Forelimb muscle (tissue), 1 donor: ENCODE measurements at places on chromosomes 2 and 18. TPM values are rescaled to one million over a fixed set of nuclear protein-coding genes. Genes with fewer than 3 reads are reported as not detected.

- DNase-seq: no peak
These were observed 38.7 kb downstream of the MCFD2 start for GRCh38 chr2:46876741-46877384.

- DNase-seq: no peak
These were observed 41.1 kb upstream of the GALNT5 start for GRCh38 chr2:157216286-157216965.

DNA sequence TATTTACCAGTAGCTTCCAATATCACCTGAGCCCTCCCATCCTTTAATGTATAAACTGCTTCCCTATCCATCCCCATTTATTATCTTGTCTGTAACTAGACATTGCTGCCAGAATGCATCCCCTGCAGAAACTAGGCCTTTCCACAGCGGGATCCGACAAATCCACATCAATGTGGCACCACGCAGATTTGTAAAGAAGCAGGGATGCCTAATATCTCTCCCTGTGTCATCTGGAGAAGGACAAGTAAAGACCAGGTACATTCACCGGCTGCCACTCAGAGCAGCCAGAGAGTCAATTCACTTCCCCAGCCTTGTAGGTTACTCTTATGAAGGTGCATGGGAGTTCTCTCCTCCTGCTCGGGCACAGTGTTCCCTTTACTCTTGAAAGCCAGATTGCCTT lies 98.8 kb upstream of the MAP3K20 start:
- DNase-seq: no peak

GRCh38 chr2:71922499-71923142 lies 225.0 kb downstream of the CYP26B1 start:
- no peak for DNase-seq

- no peak for DNase-seq
These were observed 2.5 kb downstream of the TLK1 start for GRCh38 chr2:171158036-171158789.

- no peak for DNase-seq
These were observed 109.3 kb upstream of the ATL2 start for GRCh38 chr2:38486213-38487026.

DNA sequence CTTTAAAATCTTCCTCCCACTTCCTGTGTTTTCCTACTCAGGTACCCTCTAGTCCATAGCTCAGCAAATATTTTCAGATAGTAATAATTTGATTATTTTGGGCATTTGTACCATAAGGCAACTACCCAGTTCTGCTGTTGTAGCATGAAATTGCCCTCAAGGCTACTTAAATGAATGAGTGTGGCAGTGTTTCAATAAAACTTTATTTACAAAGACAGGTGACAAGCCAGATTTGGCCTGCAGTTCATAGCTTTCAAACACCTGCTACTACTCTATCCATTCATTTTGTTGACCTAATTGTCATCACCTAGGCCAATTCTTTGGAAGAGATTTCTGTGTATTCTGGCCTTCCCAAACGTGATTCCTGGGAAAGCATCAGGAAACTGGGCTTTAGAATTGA lies 28.9 kb downstream of the NYAP2 start:
- DNase-seq: no peak

- DNase-seq: no peak
These were observed 254.6 kb downstream of the RND3 start for GRCh38 chr2:150232871-150233270.

DNA sequence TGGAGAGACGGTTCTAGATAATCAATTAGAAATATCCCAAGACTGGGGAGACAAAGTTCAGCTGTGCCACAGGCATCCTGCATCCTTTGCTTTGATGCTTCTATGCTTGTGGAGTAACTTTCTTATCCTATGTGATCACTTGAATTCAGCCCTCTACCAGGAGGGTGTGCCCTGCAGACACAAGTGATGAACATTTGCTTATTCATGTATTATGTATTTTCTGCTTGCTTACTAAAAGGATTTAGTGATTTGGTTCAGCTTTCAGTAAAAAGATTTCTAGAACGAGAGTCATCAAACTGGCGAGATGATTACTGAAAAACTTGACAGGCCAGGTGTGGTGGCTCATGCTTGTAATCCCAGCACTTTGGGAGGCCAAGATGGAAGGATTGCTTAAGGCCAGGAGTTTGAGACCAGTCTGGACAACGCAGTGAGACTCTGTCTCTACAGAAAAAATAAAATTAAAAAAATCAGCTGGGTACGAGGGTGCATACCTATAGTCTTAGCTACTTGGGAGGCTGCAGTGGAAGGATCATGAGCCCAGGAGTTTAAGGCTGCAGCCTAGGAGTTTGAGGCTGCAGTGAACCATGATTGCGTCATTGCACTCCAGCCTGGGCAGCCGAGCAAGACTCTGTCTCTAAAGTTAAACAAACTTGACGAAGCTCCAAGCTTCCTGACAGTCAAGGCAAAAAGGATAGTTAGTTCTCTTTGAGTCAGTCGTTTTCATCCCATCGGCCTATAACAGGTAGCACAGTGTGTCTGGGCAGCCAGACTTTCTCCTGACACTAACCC lies 13.3 kb downstream of the HK2 start:
- no peak for DNase-seq

- no peak for DNase-seq
These were observed 138.4 kb downstream of the FAM161A start for GRCh38 chr2:61715506-61715905.

DNA sequence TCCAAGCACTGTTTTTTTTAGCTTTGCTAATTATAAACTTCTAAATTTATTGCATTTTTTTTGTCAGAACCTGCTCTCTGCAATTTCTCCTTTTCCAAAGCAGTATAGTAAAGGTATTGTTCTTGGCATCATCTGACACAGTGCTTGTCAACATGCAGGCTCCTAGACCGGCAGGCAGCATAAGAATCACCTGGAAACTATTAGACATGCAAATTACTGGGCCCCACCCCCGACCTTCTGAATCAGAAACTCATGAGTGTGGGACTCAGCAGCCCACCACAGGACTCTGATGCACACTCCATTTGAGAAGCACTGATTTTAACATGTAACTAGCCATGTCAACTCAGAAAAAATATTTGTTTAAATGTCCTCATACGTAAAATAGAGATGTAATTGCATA lies 551.1 kb upstream of the CELF4 start:
- no peak for DNase-seq

DNA sequence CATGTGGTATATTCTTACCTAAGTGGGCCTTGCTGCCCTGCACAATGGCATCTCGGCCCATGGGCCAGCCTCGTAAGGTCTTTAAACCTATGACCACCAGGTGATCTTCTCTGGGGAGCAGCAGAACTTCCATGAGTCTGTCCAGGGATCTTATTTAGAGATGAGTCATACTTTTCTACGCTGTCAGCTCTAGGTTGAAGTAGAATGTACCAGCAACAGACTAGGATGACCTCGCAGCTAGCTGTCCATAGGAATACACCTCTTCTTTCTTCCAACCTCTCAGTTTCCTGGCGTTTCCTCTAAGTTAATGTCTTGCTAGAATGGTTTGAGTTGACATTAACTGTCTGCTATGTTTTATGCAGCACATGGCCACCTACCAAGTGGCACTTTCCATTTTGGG lies 15.6 kb upstream of the CXCR4 start:
- DNase-seq: no peak

GRCh38 chr2:161576421-161576820 lies 47.8 kb upstream of the SLC4A10 start:
- no peak for DNase-seq

DNA sequence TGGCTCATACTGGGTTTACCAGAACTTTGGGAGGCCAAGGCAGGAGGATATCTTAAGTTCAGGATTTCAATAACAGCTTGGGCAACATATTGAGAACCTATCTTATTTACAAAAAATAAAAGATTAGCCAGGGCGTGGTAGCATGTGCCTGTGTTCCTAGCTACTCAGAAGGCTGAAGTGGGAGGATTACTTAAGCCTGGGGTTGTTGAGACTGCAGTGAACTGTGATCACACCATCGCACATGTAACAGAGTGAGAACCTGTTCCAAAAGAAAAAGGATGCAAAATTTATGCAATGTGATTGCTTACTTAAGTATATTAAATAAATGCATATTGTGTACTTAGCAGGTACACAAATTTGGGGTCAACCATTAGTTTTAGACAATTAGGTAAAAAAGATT lies 768.9 kb upstream of the CDH7 start:
- DNase-seq: no peak

DNA sequence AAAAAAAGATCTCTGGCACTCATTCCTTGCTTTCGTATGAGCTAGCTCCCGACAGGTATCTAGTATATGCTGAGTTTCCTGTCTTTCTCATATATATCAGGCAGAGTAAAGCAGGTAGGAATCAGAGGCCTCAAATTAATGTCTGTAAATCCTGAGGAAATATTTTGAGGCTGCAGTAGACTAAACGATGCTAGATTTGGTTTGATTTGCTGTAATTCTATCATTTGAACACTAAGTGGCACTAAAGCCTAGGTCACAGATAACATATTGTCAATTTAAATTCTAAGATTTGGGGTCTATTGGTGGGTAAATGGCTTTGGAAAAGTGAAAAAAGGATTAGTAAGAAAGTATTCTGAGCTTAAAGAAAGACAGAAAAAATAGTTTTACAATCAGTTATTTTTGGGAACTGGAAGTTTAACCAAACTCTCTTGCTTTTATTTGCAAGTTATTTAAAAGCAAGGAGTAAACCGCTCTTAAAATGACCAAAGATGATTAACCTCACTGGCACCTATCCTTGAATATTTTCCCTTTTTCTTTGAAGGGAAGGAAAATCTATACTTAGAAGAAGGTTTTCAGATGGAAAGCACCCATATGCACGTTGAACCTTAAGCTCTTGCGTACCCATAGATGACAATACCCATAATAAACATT lies 37.6 kb upstream of the SLC4A10 start:
- DNase-seq: no peak

GRCh38 chr2:113126845-113127645 lies at the start of gene IL1RN:
Gene IL1RN (plus strand): TSS chr2:113127598. CDS start chr2:113127625, 27 bp downstream.
- no peak for DNase-seq

- DNase-seq: no peak
These were observed 463 bp downstream of the PPP1CB start for GRCh38 chr2:28751956-28752630.

Gene PFN4
- 0.94 TPM for polyA plus RNA-seq

Gene UGT1A10
- polyA plus RNA-seq: not detected

Gene TUBA3D
- polyA plus RNA-seq: 0.72 TPM

Gene SOWAHC
- polyA plus RNA-seq: 6.4 TPM

Gene FAM237A
- polyA plus RNA-seq: not detected

Gene EDAR
- 0.08 TPM for polyA plus RNA-seq

Gene TNFRSF11A
- 2.8 TPM for polyA plus RNA-seq
